ENCODE measurements at places on chromosomes 7 and 10.

DNA sequence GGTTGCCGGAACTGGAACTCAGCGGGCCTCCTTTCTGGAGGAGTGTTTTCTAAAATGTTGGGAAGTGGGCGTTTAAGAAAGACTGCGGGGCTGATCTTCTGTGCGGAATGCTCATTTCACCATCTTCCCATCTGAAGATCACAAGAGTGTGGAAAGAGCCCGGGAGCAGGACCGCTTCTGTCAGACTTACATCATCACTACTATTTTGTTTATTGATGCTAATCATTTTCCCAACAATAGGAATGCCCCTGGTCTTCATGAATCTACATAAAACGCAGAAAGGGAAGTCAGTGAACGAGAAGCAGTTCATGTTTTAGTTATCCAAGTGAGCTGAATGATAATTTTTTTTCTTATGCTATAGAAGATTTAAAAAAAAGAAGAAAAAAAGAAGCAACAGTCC is 447.8 kb upstream of the MKI67 start:
- no peak for DNase-seq

DNA sequence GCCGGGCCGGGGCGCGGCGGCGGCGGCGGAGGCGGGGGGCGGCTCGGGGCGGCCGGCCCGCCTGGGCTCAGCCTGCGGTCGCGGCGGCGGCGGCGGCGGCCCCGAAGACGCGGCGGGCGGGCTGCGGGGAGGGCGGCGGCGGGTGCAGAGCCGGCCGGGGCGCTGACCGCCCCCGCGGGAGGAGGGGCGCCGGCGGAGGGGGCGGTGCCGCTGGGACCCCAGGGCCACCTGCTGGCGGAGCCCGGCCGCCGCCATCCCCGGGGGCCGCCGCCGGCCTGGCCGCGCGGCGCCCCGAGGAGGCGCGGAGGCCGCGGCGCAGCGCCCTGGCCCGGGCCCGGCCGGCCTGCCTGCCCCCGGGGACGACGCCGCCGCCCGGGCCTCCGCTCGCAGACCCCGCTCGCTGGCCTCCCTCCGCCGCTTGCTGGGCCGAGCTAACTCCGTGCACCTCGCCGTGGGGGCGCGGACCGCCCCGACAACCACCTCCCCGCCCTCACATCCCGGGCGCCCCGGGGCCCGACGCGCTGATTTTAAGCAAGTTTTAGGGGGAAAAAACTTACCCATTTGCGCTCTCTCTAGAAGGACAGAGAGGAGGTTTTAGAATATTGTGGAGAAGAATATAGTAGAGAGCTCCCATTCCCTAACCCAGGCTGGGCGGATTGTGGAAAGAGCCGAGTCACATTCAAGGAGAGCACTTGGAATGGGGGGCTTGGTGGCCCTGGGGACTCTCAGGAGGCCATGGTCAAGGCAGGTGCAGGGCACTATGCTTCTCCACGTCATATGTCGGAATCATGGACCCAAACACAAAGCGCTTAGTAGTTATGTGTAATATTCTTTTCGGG is at the start of gene BEND7:
TSS of gene BEND7 (minus strand) at position 140 of the 839 bp plus-strand sequence. CDS start 481 bp downstream, outside the sequence.
- DNase-seq, result peak; percentile 53

- DNase-seq, result no peak
These were observed 63.5 kb downstream of the LGI1 start for GRCh38 chr10:93821051-93821772.

DNA sequence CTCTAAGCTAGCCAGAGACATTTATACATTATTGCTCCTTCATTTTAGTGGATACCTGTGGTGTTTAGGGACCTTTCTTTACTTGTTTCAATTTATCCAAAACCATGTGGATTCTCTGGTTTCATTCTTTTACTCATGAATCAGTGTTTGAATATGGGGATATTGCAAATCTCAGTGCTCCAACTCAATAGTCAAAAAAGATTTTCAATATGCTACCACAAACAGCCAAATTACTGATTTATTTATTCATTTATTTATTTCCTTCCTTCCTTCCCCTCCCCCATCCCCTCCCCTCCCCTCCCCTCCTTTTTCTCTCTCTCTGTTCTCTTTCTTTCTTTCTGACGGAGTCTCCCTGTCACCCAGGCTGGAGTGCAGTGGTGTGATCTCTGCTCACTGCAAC is 253.1 kb upstream of the IMMP2L start:
- DNase-seq, result no peak

DNA sequence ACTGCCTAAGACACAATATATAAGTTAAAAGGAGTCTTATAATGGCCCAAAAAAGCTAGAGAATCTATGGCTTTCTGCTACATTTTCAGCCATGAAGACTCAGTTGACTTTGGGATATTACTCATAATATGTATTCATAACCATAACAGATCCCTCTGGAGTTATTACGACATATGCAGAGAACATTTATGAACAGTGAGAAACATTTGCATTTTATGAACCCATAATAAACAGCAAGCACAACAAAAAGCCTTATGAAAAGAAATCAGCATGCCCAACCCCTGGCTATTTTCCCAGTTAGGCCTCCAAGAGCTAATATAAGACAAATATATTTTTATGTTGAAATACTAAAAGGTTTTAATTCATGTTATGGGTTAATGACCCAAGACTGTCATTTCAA is 52.4 kb downstream of the ARMH3 start:
- no peak for DNase-seq

Data from left ventricle myocardium inferior (tissue), 1 donor.